ENCODE measurements at places on chromosomes 11 and 22.

- no peak for DNase-seq
These were observed 534.0 kb upstream of the API5 start for GRCh38 chr11:42777776-42778175.

- no peak for DNase-seq
These were observed 2.8 kb downstream of the PDXP start for GRCh38 chr22:37661160-37661924.

- DNase-seq = no peak
These were observed 6.6 kb downstream of the PARVB start for GRCh38 chr22:44030702-44031082.

DNA sequence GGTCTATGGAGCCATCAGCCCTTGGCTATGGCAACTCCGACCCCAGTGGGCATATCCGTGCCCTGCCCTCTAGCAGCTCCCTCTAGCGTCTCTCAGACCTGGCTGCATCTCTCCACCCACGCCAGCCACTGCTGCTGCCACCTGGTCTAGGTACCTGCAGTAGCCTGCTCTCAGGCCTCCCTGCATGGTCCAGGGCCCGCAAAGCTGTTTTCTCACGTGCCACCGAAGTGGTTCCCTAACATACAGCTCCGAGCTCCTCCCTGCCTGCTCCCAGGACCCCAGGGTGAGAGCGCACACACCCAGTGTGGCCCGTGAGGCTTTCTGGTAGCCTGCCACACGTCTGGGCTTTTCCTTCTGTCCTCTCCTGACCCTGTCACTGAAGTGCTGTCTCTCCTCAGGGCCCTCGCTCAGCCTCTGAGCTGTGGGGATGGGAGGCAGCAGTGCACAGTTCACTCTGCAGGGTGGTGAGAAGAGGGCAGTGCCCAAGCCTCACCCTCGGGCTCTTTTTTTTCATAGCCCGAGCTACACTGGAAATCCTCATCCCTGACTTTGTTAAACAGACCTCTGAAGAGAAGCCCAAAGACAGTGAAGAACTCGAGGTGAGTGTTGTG is 14.3 kb downstream of the DGCR8 start:
- no peak for DNase-seq

GRCh38 chr11:100925935-100926334 is 203.7 kb downstream of the PGR start:
- DNase-seq = no peak

DNA sequence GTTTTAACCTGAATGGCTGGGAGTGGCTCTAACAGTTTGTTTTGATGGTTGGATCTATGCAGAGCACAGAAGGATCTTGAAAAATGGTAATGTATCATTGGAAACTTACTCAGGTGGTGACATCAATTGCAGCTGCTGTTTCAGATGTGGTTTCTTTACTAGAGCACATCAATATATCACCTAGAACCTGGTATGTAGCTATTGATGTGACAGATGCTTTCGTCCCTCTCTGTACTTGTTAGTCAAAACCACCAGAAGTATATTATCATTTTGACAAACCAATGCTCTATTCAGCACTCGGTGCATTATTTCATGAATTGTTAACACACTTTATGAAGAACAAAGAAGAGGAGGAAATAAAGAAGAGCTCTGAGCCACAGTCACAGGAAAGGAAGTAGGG is 26.6 kb upstream of the SCN3B start:
- DNase-seq = no peak

GRCh38 chr11:69996451-69996850 is 81.7 kb upstream of the ANO1 start:
- DNase-seq = no peak

DNA sequence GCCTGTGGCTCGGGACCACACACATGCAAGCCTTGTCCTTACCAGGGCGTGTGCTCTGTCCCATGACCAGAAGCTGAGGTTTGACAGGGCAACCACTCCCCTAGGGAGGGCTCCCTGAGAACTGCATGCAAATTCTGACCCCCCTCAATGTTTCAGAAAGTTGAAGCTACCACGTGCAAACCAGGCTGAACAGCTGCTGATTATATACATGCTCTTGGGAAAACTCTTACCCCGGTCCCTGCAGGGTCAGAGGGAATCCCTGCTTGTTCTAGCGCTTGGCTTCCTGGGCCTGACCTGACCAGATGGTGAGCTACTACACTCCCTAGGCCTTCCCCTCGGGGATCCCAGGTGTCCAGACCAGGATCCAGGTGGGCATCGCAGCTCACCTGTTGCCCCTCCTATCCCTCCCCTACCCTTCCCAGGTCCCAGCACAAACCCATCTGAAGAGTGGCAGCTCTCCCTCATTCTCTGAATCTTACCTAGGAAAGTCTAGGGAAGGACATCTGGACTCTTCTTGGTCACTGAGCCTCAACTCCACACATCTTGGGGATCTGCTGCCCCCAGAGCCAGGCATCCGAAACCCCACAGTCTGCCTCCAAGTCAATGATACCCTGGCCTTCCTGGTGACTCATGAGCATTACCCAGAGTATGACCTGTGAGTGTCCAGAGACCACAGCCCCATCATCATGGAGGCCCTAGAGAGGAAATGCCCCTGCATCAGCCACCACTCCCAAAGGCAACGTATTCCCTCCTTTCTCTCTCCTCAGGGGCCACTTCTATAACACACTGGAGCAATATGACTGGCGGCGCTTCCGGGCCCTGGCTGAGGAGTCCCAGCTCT is 61.5 kb downstream of the BTG4 start:
- no peak for DNase-seq

GRCh38 chr22:43433451-43434274 is 21.8 kb downstream of the MPPED1 start:
- no peak for DNase-seq

- DNase-seq = no peak
These were observed 2.9 kb upstream of the TUBGCP6 start for GRCh38 chr22:50247748-50248147.

DNA sequence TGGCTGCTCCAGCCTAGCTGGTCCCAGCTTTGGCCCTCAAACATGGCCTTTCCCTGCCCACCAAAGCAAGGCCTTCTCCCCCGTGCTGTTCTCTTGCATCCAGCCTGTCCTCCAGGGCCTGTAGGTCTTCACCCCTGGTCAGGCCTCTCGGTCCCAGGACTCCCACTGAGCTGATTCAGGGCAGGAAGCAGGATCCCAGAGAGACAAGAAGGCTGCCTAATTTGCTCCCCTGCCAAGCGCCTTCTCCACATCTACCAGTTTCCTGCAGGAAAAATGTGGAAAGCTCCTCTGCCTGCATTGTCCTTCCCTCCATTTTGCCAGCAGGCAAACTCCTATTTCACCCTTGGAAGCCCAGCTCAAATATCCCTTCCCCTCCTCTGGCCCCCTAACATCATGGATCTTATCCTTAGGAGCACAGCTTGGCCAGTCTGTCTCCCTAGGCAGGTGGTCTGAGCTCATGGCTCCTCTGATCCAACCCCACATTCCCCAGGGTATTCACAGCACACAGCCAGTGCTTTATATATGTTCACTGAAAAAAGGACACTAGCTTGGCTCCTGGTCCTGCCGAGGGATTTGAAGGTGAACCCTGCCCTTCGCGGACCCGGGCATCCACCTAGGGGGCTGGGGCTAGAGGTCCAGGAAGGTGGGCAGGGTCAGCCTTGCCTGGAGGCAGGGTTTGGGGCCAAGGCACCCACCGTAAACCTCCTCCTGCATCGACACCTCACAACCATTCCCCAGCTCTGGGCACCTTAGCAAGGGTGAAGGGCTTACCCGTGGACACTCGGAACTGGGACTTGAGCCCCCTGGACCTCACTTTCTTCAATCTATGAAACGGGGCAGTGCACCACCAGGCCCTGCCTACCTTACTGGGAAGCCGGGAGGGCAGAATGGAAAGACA is 968 bp downstream of the RHBDD3 start:
- DNase-seq = no peak

DNA sequence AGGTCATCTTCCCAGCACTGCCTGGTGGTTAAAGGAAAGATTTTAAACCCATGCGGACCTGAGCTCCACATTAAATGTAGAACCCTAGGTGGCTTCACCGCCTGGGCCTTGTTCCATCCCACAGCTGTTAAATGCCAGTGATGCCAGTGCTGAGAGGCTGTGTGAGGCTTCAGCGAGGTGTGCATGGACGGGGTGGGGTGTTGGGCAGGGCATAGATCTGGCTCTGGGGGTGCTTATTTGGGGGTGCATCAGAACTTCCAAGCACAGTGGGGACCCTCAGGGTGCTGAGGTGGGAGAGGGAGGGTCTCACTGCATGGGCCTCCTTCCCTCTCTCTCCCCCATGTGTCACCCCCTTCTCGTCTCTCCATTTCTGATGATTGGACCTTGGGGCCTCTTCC is 90.1 kb upstream of the B3GAT1 start:
- DNase-seq = no peak

DNA sequence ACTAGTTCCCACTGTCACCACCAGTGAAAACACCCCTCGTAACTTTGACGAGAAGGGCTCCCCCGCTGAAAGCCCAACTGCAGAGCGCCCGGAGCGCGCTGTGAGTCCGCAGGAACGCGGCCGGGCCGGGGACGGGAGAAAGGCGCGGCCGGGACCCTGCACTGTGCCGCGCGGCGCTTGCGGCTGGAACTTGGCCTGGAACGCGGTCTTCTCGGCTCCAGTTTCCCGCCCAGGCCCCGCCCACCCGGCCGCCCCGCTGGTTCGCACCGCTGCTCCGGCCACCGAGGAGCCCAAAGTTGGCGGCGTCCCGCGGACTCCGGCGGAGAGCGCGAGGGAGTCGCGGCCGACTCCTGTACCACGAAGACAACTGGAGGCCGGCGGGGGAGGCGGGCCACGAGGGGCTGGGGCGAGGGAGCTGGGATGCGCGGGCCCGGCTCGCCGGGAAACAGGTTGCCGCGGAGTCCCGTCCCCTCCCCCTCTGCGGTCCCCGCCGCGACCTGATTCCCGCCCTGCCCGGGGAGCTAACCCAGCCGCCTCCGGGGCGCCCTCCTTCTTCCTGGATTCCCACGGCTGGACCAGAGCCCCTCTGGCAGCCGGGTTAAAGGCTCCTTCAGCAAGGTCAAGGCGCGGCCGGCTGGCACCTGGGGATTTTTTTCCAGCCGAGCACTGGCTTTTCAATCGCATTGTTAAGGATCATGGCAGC is 3.4 kb downstream of the TENM4 start:
- DNase-seq = no peak

DNA sequence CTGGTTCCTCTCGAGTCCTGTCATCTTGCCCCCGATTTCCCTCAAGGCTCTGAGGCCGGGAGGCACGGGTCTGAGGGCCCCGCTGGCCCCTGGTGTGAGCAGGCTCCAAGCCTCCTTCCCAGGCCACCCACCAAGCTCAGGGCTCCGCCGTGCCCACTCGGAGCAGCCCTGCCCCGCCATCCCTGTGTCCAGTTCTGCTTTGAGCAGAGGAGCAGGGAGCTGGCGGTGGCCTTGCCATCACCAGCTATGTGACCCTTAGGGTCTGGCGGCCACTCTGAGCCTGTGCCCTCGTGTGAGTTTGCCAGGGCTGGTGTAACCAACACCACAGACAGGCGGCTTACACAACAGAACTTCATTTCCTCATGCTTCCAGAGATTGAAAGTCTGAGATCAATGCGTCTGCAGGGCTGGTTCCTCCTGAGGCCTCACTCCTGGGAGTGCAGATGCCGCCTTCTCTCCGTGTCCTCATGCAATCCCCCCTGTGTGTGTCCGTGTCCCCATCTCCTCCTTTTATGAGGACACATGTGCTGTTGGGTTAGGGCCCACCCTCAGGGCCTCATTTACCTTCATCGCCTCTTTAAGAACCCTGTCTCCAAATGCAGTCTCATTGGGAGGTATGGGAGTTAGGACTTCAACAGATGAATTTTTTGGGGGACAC is 36.5 kb upstream of the CELSR1 start:
- DNase-seq = no peak

DNA sequence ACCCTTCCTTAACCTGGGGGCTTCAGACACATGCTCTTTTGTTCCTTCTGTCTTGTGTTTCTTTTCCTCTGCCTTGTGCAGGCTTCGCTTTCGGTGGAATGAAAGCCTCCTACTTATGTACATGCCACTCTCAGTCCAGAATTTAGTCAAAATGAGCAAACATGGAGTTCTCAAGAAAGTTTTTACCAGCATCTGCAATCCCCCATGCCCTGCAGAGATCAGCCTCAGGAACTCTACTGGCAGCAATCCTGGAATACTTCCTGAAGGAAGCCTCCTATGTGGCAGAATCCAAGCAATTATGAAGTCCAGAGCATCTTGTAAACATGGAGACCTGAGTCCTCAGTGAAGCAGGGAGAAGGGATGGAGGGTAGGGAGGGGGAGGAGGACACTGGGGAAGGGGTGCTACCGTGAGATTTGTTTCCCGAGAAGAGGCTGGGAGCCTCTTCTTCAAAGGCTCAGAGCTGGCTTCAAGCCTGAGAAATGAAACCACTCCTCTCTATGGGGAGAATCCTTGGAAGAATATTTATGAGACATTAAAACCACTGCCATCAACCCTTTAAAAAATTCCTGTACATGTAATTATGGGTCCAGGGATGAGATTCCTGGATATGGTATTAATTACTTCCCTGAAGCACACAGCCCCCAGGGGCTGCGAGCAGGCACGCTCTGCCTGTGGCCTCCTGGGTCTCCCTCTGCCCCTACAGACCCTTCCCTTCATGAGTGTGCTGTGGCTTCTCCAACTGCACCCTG is 58.4 kb downstream of the TENM4 start:
- DNase-seq = no peak

GRCh38 chr22:39055658-39056057 is 15.0 kb downstream of the APOBEC3F start:
- no peak for DNase-seq

DNA sequence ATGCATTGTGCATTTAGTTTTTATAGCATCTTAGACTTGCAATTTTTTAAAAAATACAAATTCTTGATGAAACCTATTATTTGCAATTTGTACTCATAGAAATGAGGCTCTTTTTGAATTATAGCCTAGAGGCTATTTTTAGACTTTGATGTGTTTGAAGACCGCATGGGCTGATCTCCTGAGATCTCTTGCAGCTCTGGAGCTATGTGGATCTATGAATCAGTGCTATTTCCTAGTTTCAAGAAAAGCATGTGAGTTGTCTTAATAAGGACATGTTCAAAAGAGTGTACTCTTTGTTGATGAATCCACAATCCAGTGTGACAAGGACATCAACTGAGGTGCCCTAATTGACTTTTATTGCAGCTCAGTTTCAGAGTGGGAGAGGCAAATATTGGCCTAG is 620.5 kb downstream of the ETS1 start:
- DNase-seq = no peak

GRCh38 chr11:30025396-30026139 is 8.7 kb upstream of the KCNA4 start:
- DNase-seq = no peak

DNA sequence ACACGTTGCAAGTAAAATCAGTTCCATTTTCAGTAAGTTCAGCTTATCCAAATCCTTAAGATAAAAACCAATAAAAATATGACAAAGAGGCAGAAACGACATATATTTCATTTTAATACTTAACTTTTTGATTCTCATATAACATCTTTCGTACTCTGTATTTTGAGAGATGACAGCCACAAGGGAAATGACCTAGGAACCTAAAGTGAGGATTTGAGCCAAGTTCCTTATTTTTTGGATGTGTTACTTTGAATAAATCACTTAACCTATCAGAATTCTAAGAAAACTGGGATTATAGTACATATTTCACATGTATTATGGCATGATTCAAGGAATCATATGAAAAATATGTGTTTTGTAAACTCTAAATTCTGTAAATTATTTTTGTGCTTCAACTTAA is 143.6 kb upstream of the TRPC6 start:
- no peak for DNase-seq
